ENCODE measurements at places on chromosomes 7 and 10.

GRCh38 chr10:56109454-56109853 lies 251.6 kb downstream of the ZWINT start:
- no peak for DNase-seq

GRCh38 chr7:115054478-115055065 lies 132.7 kb downstream of the MDFIC start:
- DNase-seq: no peak

- DNase-seq: no peak
Measured at GRCh38 chr7:46569133-46569465, 648.0 kb upstream of the IGFBP3 start.

GRCh38 chr7:85479918-85480643 lies 293.2 kb upstream of the SEMA3D start:
- DNase-seq: no peak

DNA sequence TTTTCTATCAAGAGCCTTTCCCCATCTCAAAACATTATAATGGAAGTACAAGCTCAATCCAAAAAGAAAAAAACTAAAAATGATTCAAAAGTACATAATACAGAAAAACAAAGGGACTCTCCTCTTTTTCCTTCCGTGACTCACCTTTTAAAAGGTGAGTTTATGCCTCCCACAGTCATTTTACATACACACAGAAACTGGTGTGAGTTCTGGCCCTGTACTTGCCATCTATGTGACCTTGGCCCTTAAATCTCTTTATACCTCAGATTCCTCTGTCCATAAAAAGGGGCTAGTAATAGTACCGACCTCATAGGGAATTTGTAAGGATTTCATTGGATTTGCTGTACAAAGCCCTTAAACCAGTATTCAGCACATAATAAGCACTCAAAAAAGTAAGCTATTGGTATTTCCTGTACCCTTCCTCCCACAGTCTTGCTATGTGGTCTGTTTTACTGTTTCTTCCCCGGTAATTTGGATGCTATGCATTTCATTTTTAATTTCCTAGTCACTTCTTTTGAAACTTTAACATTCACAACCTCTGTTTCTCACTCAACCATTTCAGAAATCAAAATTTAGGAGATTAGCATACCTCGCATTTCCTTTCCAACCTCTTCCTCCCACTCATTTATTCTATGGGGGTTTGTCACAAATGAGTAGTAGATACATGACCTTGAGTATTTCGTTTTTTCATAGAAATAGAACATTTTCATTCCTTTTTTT lies 39.0 kb downstream of the STK17A start:
- DNase-seq: no peak

DNA sequence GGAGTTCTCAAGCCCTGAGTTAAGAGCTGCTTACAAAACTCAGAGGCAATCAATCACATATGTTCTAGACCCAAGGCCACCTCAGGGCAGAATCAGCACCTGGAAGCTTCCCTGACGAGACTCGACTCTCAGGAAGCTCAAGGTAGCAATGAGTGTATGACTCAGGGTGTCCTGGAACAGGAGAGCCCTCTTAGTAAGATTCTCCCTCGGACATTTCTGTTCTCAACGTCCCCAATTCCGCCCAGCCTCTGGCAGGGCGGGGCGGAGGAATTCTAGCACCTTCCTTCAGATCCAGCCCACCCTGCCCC lies 39.6 kb upstream of the PROSER2 start:
- DNase-seq: no peak

GRCh38 chr10:14293526-14293925 lies 37.2 kb downstream of the FRMD4A start:
- DNase-seq: no peak

DNA sequence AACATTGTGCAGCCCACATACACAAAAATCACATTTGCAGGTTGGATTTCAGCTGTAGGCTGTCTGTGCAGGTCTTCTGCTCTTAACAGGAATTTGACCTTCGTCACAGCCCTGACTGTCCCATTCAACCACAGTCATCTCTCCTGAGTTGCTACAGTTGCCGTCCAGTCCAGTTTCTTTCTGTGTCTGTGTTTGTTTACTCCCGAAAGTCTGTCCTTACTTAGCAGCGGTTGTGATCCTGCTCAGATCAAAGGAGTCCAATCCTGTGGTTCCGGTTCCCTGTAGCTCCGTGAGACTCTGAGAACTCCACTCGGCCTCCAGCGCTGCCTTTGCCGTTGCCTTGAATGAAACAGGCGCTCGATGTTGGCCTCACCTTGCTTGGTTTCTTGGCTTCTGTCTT lies 111.6 kb upstream of the GATA3 start:
- DNase-seq: no peak

GRCh38 chr7:139674752-139675126 lies 103.1 kb downstream of the HIPK2 start:
- DNase-seq: no peak

DNA sequence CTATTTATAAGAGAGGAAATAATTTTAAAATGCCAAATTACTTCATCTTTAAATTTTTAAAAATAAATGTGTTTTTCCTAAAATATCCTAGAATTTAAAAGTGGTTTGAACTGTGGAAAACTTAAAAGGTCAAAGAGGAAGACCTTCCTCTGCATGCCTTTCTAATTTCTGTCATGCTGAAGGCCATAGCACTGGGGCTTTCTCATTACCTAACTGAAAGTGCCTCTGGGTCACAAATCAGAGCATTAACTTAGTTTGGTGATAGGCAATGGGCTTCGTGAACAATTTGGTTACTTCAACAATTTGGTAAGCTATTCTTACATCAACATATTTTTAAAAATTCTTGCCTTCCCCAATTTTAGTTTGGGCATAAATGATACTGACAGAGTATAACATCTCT lies 100.2 kb upstream of the SAMD8 start:
- DNase-seq: no peak

GRCh38 chr7:87318741-87319140 lies 26.7 kb upstream of the CROT start:
- DNase-seq: no peak

DNA sequence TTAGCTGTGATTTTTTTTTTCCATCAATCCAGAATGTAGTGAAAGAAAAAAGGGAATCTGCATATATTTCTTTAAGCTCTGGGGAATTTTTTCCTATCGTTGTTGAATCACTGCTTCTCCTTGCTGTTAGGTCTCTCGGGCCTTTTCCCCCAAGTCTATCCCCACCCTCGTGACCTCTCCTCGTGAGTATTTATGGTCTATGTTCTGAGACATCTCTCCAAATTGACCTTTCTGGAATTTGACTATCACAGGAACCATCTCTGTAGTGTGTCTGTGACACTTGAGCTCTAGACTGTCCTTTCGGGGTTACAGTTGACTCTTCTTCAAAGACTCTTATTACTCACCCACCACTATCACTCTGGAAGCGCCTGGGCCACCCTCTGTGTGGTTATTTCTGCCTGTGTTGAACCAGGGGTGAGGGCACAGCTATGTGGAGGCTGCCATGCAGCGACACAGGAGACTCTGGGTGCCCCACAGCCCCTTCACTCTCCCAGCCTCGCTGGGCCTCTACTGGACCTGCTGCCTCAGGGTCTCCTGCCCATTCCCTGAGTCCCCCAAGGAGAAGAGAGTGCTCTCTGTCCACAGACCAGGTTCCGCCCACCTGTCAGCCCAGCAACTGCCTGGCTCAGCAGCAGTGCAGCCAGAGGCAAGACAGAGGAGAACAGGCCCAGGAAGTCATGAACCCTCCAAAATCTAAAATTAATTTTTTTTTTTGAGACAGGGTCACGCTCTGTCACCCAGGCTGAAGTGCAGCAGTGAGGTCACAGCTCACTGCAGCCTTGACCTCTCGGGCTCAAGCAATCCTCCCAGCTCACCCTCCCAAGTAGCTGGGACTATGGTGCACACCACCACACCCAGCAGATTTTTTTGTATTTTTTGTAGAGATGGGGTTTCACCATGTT lies 45.7 kb upstream of the PTPRN2 start:
- no peak for DNase-seq

- DNase-seq: no peak
Measured at GRCh38 chr10:28295336-28295735, 7.5 kb downstream of the MPP7 start.

- no peak for DNase-seq
Measured at GRCh38 chr10:23505797-23506465, 67.1 kb downstream of the OTUD1 start.

GRCh38 chr10:33215154-33215553 lies 119.3 kb downstream of the NRP1 start:
- no peak for DNase-seq

- no peak for DNase-seq
Measured at GRCh38 chr7:137667633-137668387, 179.0 kb downstream of the DGKI start.

DNA sequence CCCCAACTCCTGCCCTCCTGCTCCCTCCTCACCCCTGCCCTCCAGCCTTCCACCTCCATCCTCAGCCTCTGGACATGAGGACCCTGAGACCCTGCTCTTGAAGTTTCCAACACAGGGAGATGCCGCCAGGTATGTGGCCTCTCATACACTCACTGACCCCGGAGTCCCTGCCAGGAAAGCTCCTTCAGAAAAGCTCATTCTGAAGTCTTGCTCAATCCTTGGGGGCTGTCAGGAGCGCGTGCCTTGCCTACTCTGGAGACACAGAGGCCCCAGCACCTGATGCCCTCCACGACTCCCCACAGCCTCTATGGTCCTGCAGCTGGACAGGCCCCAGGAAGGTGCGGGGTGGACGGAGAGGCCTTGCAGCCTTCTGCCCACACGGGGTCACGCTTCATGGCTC lies 11.0 kb downstream of the NUDT1 start:
- no peak for DNase-seq

- DNase-seq: no peak
Measured at GRCh38 chr10:71969929-71970328, 5.7 kb downstream of the CHST3 start.

GRCh38 chr10:12177642-12178041 lies 18.0 kb downstream of the NUDT5 start:
- DNase-seq: no peak

- DNase-seq: no peak
Measured at GRCh38 chr7:134851141-134851540, 71.7 kb downstream of the CALD1 start.

DNA sequence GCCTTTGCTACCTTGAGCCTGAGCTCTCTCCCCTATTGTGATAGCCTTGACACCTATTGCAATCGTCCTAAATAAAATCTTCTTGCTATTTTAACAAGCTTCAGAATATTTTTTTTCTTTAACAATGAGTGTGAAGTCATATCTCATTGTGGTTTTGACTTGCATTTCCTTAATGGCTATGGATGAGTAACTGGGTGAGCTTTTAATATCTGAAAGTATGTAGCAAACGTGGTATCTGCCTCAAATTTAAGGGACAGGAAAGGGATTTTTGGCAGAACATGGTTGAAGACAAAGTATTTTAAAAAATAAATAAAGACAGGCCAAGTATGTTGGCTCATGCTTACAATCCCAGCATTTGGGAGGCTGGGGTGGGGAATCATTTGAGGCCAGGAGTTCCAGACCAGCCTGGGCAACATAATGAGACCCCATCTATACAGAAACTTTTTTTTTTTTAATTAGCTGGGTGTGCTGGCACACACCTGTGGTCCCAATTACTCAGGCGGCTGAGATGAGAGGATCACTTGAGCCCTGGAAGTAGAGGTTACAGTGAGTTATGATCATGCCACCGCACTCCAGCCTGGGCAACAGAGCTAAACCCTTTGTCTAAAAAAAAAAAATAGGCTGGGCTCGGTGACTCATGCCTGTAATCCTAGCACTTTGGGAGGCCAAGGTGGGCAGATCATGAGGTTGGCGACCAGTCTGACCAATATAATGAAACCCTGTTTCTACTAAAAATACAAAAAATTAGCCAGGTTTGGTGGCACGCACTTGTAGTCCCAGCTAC lies 319.3 kb upstream of the NRP1 start:
- DNase-seq: no peak

DNA sequence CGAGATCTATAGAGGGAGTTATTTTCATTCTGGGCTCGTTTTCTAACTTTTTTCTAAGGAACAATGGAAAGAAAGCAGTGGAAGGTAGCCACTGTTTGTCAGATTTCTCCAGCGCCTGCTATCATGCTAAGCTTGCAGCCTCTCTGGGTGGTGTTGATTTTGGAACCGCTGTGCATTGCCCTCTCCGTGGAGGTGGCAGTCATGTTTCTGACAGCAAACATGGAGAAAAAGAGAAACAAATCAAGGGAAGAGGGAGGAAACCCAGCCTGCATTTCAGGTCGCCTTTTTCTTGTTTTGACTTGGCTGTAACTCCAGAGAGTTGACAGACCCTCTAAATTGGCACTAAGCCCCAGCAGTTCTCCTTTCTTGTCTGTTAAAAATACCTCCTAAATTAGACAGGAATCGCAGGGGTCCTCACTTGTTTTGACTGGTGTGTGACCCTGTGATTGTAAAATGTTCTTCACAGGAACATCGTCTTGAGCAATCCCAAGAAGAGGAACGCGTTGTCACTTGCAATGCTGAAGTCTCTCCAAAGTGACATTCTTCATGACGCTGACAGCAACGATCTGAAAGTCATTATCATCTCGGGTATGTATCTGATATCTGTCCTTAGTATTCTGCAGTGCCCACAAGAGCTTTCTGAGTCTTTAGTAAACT lies 4.8 kb downstream of the ECHDC3 start:
- no peak for DNase-seq

- DNase-seq: no peak
Measured at GRCh38 chr7:40716052-40716451, 581.2 kb downstream of the SUGCT start.

DNA sequence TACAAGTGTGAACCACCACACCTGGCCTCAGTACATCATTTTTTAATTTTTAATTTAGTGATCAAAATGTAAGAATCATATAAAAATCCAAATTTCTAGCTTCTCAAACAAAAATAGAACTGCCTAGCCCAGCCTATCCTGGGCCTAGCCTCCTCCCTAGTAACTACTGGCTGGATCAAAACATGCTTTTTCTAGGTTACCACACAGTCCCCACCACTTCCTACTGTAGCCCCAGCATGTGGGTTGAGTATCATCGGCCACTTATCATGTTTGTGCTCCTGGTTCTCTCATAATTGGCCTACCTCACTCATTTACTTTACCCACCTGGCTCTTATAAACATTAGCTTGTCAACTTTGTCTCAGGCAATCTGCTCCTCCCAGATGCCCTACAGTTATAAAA lies 52.9 kb downstream of the DNAJC12 start:
- DNase-seq: no peak

DNA sequence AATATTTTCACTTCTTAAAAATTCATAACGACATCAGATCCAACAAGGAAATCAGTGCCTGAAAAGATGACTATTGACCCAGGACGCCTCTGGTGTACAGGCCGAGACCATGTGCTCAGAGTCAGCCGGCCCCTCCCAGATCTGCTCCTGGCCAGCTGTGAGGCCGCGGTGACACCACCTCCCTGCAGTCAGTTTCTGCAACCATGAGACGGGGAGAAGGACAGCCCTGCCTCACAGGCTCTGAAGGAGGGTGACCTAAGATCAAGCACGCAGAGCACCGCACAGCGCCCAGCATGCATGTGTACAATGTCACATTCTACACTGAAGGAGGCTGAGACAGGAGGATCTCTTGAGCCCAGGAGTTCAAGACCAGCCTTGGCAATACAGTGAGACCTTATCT lies 2.6 kb upstream of the GPER1 start:
- no peak for DNase-seq

DNA sequence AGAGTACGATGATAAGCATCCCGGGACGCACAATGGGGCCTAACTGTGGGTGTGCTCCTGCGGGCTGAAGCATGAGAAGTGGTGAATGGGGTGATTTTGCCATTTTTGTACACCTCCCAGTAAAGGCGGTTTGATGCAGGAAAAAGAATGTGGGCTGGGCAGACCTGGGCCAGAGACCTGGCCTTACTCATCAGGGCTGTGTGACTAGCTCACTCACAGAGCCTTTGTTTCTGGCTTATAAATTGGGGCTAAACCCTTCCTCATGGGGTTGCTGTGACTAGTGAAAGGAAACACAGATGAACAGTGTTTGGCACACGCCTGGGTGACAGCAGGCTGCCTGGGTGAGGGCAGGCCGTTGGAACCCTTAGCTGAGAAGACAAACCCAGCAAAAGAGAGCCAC lies 18.0 kb downstream of the RRP12 start:
- no peak for DNase-seq

All from vagina (tissue), 2 donors.